GM23248 (cell line): ENCODE measurements at places on chromosomes 6 and 20. TPM values are rescaled to one million over a fixed set of nuclear protein-coding genes. Genes with fewer than 3 reads are reported as not detected.

Gene AURKA
- 69.8 and 70.8 TPM in 2 replicates for total RNA-seq

Gene OR2H1
- total RNA-seq, result not detected in 2 replicates

DNA sequence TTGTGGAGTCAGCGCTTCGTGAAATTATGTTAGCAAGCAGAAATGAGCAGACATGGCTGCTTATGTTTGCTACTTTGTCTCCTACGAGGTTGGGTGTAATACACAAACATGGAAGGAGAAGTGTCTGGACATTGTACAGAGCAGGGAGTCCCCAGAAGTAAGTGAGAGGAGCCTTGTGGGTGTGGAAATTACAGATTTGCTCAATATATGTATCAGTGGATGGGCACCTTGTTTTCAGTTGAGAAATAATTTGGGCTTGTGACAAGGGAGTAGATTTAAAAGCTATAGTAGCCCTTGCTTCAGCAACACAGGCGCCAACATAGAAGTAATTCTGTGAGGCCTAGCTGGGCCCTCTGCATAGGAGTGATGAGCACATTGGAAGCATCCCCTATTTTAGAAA lies 49.2 kb downstream of the HECA start:
- H3K27me3 ChIP-seq, result no peaks in the 10 kb centered on the region
- DNase-seq, result no peak
- H3K4me3 ChIP-seq, result no peak overlapping the region
- no peak overlapping the region for H3K27ac ChIP-seq
- H3K36me3 ChIP-seq, result peaks cover 12% of the 10 kb centered on the region

GRCh38 chr20:49360242-49360968 lies 82.5 kb upstream of the ZNFX1 start:
- H3K36me3 ChIP-seq, result no peaks in the 10 kb centered on the region
- H3K4me1 ChIP-seq, result no peaks in the 10 kb centered on the region
- no peak overlapping the region for H3K4me3 ChIP-seq
- no peak for DNase-seq

GRCh38 chr6:151240791-151241642 lies 1.2 kb downstream of the AKAP12 start:
- H3K27me3 ChIP-seq, result no peaks in the 10 kb centered on the region
- H3K36me3 ChIP-seq, result no peaks in the 10 kb centered on the region
- H3K4me1 ChIP-seq, result no peaks in the 10 kb centered on the region
- peak; percentile 72 for DNase-seq

DNA sequence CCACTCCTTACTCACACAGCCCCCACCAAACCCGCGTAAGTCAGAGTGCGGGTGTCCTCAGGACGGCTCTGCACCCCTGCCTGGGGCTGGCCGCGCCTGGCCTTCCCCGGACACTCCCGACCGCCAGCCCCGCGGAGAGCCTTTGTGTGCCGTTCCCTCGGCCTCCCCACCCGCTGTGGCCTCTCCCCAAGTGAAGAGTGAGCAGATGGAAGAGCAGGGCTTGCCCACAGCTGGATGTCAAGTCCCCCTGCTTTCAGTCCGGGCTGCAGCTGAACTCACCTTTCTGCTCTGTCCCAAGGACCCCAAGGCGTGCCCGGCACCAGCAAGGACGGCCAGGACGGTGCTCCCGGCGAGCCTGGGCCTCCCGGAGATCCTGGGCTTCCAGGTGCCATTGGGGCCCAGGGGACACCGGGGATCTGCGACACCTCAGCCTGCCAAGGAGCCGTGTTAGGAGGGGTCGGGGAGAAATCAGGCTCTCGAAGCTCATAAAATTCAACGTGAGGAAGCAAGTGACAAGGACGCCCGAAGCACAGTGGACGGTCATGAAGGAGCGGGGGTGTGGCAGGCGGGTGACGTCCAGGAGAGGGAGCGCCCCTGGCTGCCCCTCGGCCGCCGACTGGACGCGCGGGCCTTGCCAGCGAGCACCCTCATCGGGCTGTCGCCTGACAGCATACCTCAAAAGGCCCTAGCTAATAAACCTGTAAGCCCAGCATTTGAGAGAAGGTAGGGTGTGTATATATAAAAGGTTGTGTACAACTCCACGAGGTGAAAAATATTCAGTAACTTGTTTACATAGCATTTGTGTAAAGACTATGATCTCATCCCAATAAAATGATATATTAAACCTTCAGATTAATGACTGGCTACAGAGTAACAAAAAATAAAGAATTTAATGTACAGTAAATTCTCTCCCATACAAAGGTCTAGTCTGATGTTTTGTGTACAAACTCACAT lies 21.1 kb downstream of the TCFL5 start:
- no peaks in the 10 kb centered on the region for H3K27me3 ChIP-seq
- H3K4me1 ChIP-seq, result no peaks in the 10 kb centered on the region
- DNase-seq, result no peak
- no peak overlapping the region for H3K4me3 ChIP-seq

GRCh38 chr20:33578510-33578909 lies 83.6 kb upstream of the C20orf144 start:
- no peak overlapping the region for H3K27ac ChIP-seq
- H3K4me3 ChIP-seq, result no peak overlapping the region
- H3K36me3 ChIP-seq, result no peaks in the 10 kb centered on the region
- H3K27me3 ChIP-seq, result no peaks in the 10 kb centered on the region
- peaks cover 6% of the 10 kb centered on the region; the same call in 1 of the 2 replicates for H3K4me1 ChIP-seq

- no peaks in the 10 kb centered on the region for H3K36me3 ChIP-seq
- H3K4me3 ChIP-seq, result peak overlapping the region; percentile 87
- no peak overlapping the region for H3K27ac ChIP-seq
- DNase-seq, result peak; percentile 44
- H3K4me1 ChIP-seq, result 0 out of 2 replicates have a peak, but pooled peaks cover 5% of the 10 kb centered on the region
Observed at GRCh38 chr6:135182071-135183001, 1.2 kb downstream of the MYB start.

DNA sequence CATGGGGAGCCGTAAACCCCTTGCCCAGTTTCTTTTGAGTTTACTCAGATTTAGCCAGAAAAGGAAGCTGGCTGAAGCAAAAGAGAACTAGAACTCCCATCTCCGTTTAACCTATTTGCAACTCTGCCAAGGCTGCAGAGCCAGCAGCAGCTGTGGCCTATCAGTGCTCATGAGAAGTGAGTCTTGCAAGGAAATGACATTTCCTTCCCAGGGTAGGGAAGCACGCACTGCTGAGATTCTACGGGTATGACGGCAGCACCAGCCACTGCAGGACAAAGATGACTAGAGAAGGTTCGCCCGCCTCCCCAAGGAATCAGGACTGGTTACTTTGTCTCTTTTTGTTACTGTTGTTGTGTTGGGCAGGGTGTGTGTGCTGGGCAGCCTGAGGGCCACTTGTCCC lies 47.6 kb downstream of the PPP1R3G start:
- no peaks in the 10 kb centered on the region for H3K27me3 ChIP-seq
- DNase-seq, result peak; percentile 93
- H3K27ac ChIP-seq, result peak overlapping the region; percentile 62
- no peaks in the 10 kb centered on the region for H3K36me3 ChIP-seq
- H3K4me1 ChIP-seq, result peaks cover 9% of the 10 kb centered on the region
- H3K4me3 ChIP-seq, result peak overlapping the region; percentile 19

DNA sequence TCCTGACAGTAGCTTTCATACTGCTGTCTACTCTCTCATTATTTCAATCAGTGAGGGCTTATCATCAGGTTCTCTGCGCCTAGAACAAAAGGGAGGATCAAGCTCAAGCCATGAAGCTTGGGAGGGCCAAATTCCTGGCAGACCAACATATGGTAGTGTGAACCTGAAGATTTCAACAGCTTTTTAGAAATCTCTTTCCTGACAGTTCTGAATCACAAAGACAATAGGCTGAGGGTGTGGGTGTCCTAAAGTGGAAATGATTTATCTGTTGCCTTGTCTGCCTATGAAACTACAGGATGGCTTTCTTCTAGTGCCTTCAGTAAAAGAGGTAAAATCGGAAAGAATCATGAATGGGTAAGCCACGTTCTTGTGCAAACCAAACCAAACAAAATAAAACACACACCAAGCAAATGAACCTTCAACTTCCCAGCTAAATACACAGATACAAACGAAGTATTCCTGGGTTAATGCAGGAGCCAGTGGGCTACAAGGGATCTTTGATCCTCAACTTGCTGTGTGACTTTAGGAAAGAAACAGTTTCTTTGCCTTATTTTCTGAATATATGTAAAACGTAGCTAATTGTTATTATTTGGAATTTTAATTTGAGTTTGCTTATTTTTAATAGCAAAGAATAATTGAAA lies 2.7 kb upstream of the RHAG start:
- no peaks in the 10 kb centered on the region; the same call in 1 of the 2 replicates for H3K27me3 ChIP-seq
- H3K36me3 ChIP-seq, result no peaks in the 10 kb centered on the region
- DNase-seq, result no peak
- H3K4me3 ChIP-seq, result no peak overlapping the region
- no peaks in the 10 kb centered on the region for H3K4me1 ChIP-seq

GRCh38 chr6:121302882-121303281 lies 31.4 kb downstream of the TBC1D32 start:
- no peak for DNase-seq
- H3K36me3 ChIP-seq, result no peaks in the 10 kb centered on the region
- H3K27me3 ChIP-seq, result no peaks in the 10 kb centered on the region
- H3K27ac ChIP-seq, result no peak overlapping the region
- no peaks in the 10 kb centered on the region; the same call in 1 of the 2 replicates for H3K4me1 ChIP-seq
